CD4-positive, alpha-beta T cell treated with Interleukin-1 beta for 1 hour (primary cell): ENCODE measurements at places on chromosomes 16 and 17.
A peak's percentile ranks its signal among the peaks of the same experiment; 100 is the strongest.

DNA sequence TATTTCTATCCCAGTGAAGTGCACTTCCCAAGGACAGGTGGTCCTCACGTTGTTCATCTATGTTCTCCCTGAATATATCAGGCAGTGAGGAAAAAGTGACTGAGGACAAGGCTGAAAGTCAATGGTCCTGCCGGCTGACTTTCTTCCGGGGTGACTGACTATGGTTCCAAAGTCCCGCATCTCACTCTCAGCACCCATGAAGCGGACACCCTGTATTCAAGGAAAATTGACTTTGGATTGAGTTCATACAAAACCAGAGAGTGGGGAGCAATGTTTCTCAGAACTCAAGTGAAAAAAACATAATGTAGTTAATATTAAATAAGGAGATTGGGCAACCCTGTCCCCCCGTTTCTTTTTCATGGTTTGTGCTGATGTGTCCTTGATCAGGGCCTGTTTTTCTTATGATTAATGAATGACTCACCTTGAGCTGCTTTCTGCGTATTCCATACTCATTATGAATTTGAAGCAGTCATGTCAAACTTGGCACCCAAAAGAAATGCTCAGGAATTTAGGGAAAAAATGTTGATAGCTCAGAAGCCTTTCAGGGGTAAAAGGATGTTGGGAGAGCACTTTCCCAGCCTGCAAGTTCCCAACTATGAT is 184.0 kb downstream of the CYLD start:
- DNase-seq: no peak

GRCh38 chr16:81493755-81494433 is 49.3 kb downstream of the CMIP start:
- peak; percentile 61 for DNase-seq

GRCh38 chr16:69707920-69708683 is 18.3 kb downstream of the NQO1 start:
- no peak for DNase-seq

DNA sequence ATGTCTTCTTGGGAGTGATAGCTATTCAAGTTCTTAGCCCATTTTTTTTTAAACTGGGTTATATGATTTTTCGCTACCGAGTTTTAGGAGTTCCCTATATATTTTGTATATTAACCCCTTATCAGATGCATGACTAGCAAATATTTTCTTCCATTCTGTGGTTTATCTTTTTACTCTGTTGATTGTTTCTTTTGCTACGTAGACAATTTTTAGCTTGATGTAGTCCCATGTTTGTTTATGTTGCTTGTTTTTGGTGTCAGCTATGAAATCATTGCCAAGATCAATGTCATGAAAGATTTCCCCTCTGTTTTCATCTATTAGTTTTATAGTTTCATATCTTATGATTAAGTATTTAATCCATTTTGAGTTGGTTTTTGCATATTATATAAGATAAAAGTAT is 480.5 kb downstream of the CDH11 start:
- no peak for DNase-seq

- DNase-seq: no peak
These were observed 670.1 kb upstream of the CA10 start for GRCh38 chr17:52828621-52829020.

DNA sequence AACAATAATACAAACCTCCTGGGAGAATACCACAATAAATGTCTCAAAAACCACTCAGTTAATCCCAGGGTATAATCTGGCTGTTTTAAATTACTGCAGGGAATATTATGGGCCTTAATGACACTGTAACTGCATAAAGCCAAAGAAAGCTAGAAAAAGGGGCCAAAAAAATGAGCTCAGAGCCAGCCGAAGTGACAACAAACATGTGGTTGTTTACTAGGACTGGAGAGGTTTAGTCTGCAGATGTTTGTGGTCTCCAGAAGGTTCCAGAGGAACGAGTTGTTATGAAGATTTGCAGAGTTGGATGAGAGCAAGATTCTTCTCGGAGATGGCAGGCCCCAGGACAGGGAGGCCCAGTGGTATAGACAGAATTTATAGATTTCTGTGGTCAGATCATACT is 97.1 kb upstream of the AKTIP start:
- DNase-seq: no peak

DNA sequence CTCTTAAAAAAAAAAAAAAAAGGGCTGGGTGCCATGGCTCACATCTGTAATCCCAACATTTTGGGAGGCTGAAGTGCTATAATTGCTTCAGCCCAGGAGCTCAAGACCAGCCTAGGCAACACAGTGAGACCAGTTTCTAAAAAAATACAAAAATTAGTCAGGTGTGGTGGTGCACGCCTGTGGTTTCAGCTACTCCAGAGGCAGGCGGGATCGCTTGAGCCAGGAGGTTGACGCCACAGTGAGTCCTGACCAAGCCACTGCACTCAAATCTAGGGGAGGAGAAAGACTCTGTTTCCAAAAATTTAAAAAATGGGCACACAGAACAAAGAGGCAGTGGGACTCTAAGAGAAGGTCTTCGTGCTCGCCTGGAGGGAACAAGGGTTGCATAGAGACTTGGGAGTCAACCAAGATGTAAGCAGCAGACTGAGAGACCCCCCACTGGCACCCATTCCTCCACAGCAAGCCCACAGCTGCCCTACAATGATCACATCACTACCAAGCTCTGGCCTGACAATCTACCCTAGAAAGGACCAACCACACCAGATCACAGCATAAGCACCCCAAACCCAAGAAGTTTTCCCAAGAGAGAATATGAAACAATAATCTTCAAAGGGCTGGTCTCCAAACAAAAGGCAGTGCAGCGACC is 121.6 kb downstream of the ANKRD11 start:
- no peak for DNase-seq

DNA sequence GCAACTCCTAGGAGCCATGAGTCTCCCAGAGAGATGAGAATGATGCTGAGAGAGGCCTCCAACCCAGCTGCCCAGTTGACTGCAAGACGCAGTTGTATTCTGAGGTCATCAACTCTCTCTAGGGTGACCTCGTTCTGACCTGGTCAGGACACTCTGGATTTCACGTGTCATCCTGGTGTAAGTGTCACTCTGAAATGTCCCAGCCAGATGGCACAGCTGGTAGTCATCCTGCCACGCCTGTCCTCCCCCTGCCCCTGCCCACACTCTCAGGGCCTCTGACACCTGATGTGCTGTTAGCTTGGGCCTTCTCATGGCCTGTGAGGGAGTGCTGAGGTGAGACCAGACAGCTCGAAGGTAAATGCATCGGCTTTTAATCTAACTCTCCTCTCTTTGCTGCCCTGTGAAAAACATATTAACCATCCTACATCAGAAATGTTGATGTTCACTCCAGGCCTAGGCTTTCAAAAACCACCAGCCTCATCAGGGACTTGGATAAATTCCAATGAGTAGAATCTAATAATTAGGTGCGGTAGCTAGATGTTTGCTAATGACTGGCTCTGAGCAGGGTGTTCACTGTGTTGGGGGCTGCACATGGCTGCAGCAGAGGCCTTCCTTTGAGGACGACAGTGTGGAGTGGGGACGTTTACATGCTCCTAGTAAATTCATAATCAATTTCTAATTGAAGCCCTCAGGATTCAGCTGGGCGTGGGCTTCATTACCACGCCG is 13.8 kb downstream of the MLYCD start:
- DNase-seq: no peak

- DNase-seq: peak; percentile 76
These were observed 10.7 kb downstream of the TBX2 start for GRCh38 chr17:61410141-61411010.

GRCh38 chr16:26768385-26769010 is 298.2 kb upstream of the C16orf82 start:
- DNase-seq: no peak

DNA sequence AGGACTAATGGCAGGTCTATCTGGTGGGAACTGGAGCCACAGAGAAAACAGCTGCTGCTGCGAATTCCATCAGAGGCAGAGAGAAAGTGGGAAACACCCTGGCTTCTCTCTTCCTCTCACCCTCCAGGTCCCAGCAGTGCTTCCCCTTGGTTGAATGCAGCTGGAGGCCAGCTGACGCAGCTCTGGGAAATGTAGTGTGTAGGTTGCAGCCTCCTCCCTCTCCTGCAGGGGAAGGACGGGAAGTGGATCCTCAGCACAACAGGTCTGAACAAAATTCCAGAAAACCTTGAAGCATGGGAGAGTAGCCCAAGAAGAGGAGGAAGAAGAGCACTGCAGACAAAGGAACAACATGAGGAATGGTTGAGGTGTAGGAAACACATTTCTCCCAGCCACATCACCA is 67.8 kb upstream of the MMP2 start:
- DNase-seq: no peak

- DNase-seq: no peak
These were observed 82.8 kb downstream of the MYH13 start for GRCh38 chr17:10290041-10290440.

DNA sequence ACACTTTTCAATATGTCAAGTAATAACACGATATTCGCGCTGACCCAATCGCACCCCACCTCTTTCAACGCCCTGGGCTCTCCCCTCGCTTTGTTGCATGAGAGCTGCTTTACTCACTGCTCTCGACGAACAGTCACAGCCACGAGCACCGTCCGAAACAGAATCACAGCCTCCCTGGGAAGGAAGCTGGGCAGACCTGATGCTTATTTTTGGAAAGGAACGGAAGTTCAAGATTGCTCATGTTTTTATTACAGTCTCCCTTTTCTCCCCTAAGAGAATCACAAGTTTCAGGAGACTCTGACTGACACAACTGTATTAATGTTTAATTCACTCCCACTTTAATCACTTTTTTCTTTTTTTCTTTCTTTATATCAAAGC is 67.8 kb downstream of the ANKRD11 start:
- DNase-seq: peak; percentile 42
